ENCODE measurements at places on chromosomes 6 and 20.

DNA sequence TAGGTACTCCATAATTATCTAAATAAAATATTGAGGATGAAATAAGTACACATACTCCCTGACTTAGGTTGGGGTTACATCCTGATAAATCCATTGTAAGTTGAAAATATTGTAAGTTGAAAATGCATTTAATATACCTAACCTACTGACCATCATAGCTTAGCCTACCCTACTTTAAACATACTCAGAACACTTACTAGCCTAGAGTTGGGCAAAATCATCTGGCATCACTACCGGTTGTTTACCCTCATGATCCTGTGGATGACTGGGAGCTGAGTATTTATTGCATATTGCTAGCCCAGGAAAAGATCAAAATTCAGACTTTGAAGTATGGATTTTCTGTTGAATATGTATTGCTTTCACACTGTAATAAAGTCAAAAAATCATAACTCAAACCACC lies 467.3 kb downstream of the C6orf118 start:
- DNase-seq, result no peak

GRCh38 chr6:146923205-146923833 lies 280.9 kb upstream of the STXBP5 start:
- no peak for DNase-seq

DNA sequence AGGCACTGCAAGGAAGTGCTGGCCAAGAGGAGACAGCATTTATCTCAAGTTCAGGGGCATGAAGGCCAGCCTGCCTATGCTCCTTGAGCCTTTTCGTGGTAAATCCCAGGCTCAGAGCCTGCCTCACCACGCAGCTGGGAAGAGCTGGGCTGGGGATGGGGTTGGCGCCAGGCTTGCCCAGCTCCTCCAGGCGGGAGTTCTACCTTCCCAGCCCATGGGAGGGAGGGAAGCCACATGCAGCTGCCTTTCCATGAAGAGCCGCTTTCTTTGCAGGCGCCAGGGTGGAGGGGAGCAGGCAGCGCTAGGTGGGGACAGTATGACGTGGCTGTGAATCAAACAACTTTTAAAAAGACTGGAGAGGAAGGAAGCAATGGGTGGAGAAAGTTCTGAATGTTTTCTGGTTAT lies 19.5 kb upstream of the SIRT5 start:
- DNase-seq, result no peak

DNA sequence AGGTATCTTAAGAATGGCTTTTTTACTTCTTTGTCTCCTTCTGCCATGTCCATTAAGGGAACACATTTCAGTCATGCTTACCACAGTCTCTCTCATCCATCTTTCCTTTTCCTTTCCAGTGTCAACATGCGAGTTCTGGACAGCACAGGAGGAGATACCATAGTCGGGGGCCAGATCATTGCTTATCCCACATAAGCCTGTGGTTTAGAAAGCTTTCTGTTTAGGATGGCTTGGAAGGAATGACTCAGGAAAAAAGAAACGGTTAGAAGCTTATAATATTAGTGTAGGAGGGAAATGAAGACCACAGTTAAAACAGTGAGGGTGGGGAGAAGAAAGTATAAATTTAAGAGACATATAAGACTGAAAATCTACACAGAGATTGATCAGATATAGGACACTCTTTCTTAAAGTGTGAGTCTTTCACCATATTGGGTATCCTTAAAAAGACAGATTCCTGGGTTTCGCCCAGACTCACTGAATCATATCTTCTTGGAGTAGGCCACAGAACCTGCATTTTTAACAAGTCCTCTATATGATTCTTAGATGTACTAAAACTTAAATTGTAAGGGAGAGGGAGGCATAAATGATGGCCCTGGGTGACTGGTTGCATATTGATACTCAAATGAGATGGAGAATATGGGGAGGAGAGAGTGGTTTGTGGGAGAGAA lies 36.1 kb downstream of the DSE start:
- DNase-seq, result no peak

- no peak for DNase-seq
Observed at GRCh38 chr6:108337721-108338120, 42.9 kb downstream of the AFG1L start.

DNA sequence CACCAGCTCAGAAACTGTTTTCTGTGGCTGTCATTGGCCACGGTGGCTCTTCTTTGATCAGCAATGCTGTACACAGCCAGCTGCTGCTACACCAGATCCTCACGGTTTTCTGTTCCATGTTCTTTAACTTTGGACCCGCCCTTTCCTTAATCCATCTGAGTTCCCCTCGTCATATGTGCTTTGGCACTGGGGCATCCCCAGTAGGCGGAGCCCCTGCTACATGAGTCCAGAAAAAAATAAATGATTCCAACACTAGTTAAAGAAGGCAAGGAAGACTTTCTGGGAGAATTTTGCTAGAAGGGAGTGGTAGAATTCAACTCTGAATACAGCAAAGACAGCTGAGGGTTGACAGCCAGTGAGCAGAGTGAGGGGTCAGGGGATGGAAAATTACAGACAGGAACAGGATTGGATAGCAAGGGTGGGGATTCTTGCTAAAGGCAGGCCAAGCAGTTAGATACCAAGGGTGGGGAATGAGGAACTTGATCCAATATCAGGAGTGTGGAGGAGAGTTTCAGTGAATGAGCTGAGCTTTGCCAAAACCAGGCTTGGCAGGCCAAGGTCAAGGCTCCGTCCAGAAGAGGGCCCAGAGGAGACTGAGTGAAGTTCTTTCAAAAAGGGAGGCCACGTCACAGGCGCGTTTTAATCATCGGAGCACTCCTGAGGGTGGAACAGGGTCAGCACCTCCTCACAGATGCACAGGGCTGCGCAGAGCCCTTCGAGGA lies 391.8 kb downstream of the CDH4 start:
- no peak for DNase-seq

GRCh38 chr6:10138917-10139316 lies 276.0 kb downstream of the TFAP2A start:
- no peak for DNase-seq

DNA sequence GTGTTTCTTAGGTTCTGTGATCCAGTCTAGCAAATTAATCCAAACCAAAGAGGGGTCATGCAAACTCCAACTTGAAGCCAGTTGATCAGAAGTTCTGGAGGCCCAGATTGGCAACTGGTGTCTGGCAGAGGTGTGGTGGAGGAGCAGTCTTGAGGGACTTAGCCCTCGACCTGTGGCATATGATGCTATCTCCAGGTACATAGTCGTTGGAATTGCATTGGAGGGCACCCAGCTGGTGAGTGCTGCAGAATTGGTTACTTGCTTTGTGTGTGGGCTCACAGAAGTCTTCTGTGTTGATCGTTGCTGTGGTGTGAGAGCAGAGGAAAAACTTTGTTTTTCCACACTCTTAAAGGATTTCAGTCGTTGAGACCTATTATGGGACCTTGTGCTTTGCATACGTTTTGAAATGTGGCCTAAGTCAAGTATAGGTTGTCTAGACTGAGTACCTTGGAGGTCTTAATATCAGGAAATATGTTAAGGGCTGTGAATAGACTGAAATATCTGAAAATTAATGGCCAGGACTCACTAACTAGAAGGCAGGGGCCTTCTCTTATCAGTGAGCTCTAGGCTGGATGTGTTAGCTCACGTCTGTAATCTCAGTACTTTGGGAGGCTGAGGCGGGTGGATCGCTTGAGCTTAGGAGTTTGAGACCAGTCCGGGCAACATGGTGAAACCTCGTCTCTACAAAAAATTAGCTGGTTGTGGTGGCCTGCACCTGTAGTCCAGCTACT lies 7.8 kb downstream of the PANK2 start:
- DNase-seq, result no peak

DNA sequence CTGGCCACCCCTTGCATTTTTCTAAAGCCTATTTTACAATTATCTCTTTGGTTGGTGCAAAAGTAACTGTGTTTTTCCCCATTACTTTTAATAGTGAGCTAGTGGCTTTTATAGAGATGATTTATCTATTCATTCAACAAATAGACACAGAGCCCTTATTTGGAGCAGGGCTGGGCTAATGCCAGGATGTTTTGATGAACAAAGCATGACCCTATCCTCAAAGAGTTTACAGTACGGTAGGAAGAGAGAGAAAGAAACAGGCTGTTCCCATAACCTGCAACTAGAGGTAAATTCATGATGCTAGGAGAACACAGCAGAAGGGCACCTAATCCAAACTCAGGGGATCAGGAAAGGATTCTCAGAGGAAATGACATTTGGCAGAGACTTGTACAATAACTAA lies 37.3 kb upstream of the UST start:
- no peak for DNase-seq

GRCh38 chr20:35981969-35982368 lies 13.6 kb downstream of the CNBD2 start:
- no peak for DNase-seq

- DNase-seq, result no peak
Observed at GRCh38 chr6:20879121-20879520, 344.9 kb downstream of the CDKAL1 start.

- no peak for DNase-seq
Observed at GRCh38 chr6:55286824-55287223, 40.4 kb upstream of the GFRAL start.

DNA sequence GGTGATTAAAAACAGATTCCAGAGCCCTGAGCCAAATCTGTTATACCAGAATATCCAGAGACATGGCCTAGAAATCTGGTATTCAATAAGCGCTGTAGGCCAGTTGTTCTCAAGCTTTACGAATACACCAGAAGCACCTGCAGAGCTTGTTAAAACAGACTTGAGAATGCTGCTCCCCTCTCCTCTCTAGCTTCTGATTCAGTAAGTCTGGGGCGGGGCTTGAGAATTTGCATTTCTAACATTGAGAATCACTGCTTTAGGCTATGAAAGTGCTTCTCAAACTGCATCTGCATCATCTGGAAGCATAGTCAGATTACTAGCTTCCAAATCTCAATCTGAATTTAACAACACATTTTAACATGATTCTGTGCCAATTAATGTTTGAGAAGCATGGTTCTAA lies 20.5 kb upstream of the MAN1A1 start:
- no peak for DNase-seq

DNA sequence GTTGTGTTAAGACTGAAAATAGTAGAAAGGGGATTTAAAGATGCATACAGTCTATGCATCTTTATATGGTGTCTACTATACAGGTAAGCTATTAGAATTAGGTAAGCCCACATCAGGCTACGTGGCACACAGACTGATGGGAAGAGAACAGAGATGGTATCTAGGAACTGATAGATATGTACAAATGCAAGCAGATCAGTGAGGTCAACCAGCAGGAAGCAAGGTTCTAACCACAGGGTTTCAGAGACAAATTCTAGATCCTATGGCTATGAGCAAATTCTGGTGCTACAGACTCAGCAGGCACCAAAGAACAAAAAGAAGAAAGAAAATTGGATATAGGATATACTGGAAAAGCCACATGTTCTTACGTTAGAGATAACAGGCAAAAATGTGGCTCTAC lies 110.6 kb downstream of the TRDN start:
- DNase-seq, result no peak

DNA sequence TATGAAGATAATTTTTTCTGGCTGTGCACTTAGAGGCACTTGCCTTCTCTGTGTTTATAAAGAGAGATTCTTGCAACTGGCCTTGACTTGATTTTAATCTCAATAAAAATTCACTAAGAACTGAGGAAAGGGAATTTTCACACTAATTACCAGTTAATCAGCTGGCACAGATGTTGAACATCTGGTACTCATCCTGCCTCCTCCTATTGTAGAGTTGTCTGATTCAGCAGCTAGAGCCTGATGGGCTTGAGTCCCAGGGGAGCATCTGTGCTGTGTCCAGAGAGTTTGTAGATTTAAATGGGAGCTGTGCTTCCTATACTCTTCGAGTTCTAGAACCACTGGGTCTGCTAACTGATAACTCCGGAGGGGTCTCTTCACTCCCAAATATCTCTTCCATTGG lies 284.4 kb upstream of the RNF24 start:
- DNase-seq, result no peak

- no peak for DNase-seq
Observed at GRCh38 chr6:119960456-119960855, 610.9 kb upstream of the MAN1A1 start.

- no peak for DNase-seq
Observed at GRCh38 chr6:104642871-104643270, 216.8 kb downstream of the HACE1 start.

DNA sequence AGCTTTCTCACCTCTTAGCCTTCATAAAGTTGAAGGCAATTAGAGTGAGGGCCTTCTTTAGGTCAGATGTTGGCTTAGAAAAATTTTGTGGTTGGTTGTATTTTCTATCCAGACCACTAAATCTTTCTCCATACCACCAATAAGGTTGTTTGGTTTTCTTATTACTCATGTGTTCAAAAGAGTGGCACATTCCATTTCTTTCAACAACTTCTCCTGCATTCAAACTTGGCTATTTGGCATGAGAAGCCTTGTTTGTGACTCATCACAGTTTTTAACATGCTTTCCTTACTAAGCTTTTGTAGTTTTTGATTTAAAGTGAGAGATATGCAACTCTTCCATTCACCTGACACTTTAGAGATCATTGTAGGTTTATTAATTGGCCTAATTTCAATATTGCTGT lies 949.6 kb downstream of the TBC1D32 start:
- DNase-seq, result no peak

DNA sequence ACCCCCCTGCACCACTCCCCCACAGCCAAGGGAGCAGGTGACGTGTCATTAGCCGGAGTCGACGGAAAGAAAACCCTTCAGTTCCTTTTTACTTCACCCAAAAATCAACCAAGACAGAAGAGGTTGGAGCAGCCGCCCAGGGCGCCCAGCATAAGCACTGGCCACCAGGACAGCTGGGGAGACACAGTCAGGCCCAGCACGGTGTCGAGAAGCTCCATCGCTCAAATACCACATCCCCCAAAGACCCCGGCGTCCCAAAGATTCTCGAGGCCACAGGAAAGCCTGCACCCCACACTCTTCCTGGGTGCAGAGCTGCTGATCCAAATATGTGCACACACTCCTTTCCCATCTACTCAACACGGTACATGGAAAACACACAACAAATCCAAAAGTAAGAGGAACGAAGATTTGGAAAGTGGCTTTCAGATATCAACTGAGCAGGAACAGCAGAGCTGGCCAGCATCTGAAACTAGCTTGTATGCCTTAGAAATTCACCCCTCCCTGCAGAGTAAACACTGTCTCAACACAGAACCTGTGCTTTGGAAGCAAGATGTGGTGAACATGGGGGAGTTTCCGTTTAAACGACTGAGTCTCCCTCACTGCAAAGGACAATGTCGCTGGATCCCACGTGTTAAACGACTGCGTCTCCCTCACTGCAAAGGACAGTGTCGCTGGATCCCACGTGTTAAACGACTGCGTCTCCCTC lies 54.6 kb downstream of the DLL1 start:
- DNase-seq, result no peak

DNA sequence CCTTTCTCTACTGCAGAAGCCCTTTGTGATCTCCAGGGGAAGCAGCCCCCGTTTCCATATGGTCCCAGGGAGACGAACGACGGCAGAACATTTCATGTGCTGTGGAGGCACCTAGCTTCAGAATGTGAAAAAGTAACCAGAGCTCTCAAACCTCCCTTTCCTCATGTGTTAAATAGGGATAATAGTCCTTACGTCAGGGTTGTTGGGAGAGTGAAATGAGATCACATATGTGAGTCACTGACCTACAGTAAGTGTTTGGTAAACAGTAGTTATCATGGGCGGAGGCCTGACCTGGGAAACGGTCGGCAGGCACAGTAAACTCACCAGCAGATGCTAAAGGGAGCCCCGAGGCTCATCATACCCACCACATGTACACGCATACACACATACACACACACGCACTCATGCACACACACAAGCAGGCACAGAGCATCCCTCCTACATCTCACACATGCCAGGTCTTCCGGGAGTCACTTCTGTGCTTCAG lies 89.7 kb downstream of the LY86 start:
- DNase-seq, result no peak

Data from epithelial cell of proximal tubule (primary cell).